ENCODE measurements at places on chromosomes 5 and 9.

DNA sequence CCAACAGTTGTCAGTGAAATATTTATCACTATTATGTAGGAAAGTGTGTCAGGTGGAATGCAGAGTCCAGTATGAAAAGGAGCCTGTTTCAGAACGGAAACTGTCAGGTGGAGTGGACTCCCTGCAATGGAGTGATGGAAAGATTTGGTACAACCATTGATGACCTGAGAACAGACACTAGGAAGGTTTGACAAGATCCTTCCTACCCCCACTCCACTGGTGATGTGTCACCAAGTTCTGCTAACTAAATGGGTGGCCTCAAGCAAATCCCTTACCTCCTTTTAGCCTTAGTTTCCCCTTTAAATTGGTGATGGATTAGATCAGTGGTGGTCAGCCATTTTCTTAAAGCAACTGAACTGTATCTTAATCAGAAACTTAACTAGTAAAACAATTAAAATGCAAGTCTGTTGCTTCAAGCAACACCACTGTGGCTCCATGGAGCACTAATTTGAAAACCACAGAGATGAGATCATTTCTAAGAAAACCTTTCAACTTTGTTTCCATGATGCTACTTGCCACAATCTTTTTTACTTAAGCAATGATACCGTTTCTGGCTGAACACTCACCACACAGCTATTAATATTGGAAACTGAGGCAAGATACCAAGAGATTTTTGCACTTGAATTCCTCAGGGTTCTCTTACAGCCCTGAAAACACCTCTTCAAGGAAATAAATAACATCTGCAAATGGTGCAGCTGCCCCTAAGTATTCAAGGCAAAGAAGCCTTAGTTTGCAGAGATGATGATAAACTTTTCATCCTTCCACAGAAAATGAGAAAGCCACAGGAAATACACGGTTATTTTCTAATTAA, 140.6 kb downstream of the ERCC6L2 start:
- no peak for DNase-seq

DNA sequence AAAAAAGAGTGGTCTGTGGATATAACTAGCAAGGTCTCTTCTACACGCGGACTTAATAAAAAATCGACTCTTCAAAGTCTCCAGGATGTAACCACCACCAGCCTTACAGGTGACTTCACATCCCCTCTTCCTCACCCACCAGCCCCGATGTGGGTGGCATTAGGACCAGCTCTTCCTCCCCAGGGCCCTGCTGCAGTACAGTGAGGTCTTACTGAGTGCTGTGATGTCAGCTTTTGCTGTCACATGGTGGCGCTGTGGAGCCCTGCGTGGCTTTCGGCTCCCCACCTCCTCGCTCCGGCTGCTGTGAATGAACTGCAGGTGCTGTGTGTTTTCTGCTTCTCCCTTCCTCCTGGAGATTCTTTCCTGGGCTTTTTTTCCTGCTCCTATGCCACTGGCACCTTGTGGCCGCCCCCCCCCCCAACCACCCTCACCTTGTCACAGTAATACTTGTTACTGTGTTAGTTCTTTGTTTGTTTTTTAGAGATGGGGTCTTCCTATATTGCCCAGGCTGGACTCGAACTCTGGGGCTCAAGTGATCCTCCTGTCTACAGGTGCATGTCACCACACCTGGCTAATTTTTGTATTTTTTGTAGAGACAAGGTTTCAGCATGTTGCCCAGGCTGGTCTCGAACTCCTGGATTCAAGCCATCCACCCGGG, 15.8 kb upstream of the RAPGEF1 start:
- DNase-seq: peak; percentile 84

- DNase-seq: no peak
Measured at GRCh38 chr5:9502864-9503263, 43.0 kb downstream of the SEMA5A start.

DNA sequence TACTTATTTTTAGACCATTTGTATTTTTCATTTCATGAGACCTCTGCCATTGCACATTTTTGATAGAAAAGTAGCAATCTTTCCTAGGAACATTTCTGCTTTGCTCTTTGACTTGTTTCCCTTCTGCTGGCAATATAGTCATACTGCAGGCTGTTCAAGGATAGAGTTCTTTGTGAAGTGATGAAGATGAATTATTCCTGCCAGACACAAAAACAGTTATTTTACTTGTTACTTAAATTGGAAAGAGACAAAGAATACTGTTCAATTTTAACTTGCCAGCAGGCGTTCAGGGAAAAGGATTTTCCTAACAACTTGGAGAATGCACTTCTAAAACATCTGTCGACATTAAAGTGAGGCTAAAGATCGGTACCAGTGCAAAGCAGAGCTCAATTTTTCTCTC, 251.7 kb upstream of the ACTBL2 start:
- DNase-seq: no peak

DNA sequence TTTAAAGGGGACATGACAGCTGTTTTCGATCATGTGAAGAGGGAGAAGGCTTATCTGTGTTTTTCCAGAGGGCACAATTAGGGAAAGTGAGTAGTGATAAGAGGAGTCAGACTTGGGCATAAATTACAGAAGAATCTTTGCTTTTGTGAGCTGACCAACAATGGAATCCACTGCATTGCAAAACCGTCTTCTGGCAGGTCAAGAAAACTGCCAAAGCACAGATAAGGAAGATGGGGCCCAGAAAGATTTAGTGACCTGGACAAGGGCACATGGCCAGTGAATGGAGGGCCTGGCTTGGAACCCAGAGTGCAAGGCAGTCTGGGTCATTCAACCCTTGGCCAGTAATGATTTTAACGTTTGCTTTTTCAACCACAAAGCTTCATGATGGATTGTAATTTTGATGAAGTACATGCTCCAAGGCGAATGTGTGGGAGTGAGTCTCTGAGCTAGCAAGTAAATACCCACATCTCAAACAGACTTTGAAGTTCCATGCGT, 153.2 kb upstream of the MAST4 start:
- DNase-seq: no peak

DNA sequence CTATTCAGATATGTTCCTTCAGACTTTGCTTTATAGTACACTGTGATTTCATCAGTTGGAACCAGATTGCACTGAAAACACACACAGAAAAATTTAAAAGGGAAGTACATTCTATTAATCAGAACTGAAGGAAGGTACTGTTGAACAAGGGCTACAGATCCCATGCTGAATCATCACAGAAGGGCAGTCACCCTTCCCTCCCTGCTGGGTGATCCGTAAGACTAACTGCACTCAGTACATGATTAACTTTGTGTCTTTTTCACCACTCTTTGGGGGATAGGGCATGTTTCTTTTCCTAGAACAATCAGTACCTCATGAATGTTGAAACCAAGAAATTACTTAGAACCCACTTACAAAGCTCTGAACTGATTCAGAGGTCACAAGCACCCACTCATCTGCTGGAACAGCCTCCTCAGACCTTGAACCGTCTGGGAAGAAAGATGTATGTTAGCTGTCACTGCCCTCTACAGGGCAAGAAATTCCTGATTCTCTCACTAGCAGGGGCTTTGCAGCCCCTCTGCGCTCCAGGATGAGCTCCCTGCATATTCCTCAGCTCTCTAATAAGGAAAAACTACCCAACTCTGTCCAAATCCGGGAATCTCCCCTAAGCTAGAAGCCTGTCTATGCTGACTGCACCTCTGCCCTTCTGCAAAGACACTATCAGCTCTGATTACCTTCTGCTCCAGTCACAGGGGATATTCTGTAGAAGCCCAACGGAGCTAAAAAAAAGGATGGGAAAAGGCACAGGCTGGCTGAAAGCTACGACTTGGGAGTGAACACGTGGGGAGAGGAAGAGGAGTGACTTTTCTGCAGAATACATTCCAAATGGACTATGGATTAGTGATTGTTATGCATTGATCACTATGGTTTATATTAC, 51.0 kb downstream of the IARS1 start:
- peak; percentile 25 for DNase-seq

DNA sequence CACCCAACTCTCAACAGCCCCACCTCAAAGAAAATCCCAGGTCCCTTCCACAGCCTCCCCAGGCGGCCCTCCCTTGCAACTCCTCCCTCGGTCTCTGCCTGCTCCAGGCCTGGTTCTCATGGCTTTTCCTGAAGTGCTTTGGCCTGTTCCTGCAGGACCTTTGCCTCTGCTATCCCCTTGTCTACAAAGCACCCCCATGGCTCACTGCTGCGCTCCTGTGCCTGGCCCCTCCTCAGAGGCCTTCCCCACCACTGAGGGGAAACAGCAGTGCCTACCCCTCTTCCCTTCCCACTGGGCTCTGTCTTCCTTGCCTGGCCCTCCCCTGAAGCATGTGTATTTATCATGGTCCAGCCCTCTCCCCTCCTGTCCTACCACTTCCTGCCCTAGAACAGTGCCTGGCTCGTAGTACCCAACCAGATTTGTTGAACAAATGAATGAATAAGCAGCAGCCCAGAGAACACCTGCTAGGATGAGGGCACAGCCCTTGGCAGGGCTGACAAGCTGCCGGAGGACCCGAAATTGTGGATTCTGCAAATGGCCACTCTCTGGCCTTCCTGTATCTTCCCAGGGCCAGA, 68.6 kb upstream of the LRRTM2 start:
- peak; percentile 53 for DNase-seq

GRCh38 chr5:67526793-67527192, 330.2 kb upstream of the CD180 start:
- no peak for DNase-seq

DNA sequence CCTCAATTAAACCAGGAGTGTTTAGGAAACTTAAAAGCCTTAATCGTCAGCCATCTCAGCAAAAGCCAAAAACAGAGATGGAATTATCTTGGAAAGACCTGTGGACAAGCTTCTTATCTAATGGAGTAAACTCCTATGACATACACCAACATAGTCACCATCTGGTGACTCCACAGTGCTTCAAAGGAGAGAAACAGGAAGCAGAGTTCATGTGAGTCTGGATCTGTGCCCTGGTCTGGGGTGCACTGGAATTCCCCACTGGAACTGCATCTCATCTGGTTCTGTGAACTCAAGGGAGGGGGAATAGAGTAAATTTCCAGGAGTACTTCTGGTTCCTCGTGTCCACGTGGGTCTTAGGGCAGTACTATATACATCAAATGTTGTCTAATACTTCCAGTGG, 36.3 kb upstream of the KCNN2 start:
- no peak for DNase-seq

- DNase-seq: no peak
Measured at GRCh38 chr5:88662846-88663245, 220.1 kb downstream of the MEF2C start.

GRCh38 chr5:123752552-123753179, 240.7 kb downstream of the CSNK1G3 start:
- DNase-seq: no peak

DNA sequence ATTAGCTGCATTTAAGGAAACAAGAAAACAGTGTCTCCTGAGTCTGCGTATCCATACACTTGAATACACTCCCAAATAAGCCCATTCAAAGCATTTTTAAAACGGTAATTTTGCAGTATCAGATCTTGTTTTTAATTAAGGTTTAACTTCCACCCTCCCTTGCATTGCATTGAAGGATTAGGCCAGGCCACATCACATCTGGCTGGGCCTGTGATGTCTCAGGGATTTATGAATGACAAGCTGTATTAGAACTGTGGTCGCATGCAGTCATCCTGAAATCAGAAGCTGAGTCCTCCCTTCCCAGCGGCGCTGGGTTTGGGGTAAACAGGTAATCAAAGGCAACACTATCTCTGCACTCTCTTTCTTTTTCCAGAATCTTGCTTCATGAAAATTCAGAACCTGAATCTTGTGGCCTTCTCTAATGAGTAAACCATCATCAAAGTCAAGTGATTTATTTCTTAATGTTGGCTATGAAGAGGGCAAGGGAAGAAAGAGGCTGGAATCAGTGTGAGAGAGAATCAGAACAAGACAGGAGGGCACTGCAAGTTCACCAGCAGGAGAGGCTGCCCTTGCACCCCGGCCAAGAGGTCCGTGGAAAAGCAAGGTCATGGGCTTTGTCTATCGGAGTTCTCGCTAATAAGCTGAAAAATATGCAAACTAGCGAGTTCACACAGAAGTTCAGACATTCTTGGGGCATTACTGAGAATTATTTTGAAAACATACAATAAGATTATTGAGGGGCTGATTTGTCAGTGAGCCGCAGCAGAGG, 80.0 kb upstream of the ZSWIM6 start:
- DNase-seq: no peak

- no peak for DNase-seq
Measured at GRCh38 chr5:178778919-178779318, 48.5 kb upstream of the ZNF354A start.

DNA sequence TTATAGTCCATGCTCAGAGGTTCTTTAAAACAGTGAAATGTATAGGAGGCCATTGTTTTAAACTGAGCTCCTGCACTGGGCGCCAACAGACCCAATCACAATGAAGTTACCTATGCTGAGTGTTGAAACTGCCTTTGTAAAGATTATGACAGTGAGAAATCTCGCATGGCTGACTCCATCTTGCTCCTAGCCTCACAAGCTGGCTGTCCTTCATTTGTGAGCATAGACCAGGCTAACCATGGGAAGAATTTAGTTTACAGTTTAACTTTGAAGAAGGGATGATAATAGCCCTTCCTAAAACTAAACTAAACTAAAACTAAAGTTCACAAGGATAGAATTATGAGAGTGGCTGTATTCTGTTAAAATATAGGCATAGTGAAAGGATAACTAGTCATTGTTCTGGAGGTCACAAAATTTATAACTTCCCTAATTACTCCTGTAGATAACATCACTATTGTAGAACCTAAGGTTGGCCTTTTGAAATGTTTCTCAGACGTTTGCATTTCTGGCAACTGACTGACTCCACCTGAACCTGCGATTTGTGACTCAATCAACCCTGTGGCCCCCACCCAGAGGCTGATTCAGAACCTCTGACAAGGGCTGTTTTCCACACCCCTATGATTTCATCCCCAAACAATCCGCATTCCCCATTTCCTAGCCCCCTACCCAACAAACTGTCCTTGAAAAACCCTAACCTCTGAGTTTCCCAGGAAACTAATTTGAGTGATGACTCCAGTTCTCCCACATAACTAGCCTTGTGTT, 59.1 kb downstream of the HMHB1 start:
- no peak for DNase-seq

- no peak for DNase-seq
Measured at GRCh38 chr5:153122403-153122802, 368.1 kb upstream of the GRIA1 start.

GRCh38 chr9:116817762-116818161, 130.7 kb downstream of the TRIM32 start:
- no peak for DNase-seq

DNA sequence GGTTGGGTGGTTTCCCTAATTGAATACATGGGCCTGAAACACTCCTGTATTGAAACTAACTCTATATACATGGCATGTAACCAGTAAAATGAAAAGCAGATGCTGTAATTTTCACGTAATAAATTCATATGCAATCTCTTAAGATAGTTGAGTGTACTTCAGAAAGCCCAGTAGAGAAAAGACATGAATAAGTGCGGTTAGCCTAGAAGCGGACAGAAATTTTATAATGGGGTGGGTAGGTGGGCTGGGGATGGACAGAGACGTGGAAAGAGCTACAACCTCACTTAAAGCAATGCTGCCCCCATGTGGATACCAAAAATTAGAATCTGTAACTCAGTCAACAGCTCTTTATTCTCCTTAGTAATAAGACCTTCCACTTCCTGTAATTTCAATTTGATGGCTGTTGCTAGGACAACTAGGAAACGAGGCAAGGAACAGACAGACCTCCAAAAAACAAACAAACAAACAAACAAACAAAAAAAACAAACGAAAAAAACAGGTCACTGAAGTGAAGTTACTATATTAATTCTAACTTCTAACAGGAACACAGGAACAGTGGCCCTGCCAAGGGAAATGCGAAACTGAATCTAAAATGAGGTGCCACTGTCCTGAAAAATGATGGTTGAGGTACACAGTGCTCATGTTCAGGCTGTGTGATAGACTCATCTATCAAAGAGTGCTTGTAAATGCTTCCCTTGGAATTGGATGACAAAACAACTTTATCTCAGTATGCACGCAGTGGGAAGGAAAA, 103.4 kb upstream of the GNA14 start:
- peak; percentile 60 for DNase-seq

- DNase-seq: no peak
Measured at GRCh38 chr5:51018423-51018822, 352.0 kb downstream of the PARP8 start.
